ENCODE measurements at places on chromosomes 6 and 20.

GRCh38 chr6:119671105-119671504, 321.5 kb upstream of the MAN1A1 start:
- DNase-seq: no peak

GRCh38 chr20:18224968-18225568, 63.3 kb upstream of the ZNF133 start:
- no peak for DNase-seq

- no peak for DNase-seq
These were observed 43.7 kb upstream of the GABRR1 start for GRCh38 chr6:89260832-89261231.

DNA sequence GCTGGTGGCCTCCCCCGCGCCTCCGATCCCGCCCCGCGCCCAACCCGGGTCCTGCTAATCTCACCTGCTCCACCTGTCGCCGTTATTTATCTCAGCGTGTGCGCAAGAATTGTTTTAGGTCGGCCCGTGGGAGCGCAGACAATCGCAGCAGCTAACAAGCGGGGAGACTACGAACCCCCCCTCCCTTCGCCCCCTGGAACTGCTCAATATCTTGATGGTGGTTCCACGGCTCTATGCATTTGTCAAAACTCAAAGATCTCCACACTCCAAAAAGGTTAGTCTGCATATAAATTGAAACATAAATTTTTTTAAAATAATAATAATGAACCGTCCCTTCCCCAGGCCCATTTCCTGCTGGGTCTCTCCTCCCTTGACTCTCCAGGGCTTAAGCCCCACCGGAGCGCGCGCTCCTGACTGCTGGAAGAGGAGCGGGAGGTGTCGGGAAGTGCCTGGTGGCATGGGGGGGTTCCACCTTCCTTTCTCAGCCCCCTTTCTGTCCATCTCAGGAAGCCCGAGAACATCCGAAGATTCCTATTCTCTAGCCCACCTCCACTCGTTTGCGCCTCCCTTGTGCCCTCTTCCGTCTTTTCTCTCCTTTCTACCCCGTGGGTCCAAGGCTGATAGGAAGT, 1.6 kb upstream of the MDGA1 start:
- no peak for DNase-seq

All from AG04449 (cell line).